ENCODE measurements at places on chromosomes 1 and 21.

DNA sequence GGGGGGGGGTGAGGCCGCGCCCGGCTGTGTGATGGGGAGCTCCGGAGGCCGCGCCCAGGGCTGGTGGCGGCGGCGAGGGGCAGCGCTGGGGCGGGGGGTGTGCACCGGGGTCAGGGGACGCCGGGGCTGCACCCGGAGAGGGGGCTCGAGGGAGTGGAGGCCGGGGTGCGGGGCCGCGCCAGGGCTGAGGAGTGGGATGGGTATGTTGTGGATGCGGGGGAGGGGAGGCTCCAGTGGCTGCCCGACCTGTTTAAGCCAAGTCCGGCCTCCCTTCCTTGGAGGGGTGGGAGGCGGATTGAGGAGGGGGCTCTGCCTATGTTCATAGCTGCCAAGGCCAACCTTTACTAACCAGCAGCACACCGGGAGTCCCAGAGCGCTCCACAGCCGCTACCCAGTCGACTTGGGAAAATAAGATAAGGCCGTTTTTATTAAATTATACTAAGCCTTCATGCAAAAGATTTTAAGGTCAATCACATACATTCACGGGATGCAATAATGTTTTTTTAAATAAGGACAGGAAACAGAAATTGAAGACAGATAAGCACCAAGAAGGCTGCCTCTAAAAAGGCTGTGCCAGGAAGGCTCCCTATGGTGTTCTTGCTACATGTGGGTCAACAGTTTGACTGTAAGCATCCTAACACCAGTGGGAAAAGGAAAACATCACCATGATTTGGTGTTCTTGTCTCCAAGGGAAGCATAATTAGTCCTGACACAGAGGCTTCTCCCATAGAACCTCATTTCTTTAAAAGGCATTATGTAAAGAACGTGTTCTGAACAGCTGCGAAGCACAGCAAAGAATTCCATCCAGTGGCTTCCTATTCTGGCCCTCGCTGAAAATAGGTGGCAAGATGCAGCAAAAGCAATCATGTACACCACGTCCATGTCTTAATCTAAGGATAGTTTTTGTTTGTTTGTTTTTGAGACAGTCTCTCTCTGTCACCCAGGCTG lies 626 bp upstream of the HLCS start:
- no peak for DNase-seq

DNA sequence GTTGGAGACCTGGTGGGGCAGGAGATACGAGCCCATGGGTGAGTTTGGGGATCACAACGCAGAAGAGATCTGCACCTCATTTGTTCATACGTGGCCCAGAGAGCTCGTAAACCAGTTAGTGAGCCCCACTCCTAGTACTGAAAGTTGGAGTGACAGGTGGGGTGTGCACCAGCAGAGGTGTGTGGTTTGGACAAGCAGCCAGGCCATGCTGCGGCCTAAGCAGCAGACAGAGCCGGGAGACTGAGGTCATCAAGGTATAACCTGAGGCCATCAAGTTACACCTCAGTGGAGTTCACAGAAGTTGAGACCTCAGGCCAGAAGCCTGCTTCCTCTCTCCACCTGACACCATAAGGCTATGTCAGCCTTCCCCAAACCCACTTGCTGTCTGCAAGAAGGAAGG lies 27.6 kb downstream of the KCNJ6 start:
- DNase-seq = no peak

DNA sequence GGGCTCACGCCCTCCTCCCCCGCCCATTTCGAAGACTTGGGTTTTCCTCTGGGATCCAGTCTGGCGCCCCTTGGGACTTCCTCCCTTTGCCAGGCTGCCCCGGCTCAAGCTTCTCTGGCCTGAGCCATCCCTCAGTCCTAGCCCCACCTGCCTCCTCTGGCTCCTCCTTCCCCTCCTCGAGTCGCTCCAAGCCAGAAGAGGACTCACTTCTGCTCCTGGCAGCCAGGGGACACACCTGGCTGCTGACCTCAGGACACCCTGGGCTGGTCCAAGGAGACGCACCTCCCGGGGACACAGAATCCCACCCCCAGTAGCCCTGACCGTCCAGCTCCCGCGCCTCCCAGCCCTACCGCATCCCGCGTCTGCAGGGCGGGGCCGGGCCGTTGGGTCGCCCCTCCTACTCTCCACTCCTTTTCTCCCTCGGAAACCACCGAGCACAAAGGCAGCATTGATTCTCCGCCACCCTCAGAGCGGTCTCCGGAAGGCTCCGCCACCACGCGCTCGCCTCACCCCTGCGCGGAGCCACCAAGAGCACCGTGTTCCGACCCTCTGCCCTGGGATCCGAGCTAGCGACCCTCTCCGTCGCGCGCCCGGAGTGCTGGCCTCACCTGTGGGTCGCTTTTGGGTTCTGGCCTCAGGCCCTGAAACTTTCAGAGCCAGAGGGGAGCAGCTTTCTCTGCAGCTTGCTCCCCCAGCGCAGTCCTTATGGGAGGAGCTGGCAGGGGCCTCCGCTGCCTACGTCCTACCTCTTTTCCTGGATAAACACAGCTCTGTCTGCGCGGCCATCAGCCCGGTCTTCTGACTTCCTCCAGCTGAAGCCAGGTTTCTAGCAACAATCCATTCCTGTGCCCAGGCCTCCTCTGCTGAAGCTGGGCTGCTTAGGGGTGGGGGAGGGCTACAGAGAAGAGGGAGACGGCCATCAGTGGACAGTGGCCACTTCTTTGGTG lies at the start of gene C2CD4D:
Gene C2CD4D, minus strand, starts transcription at position 364 of the 947 bp plus-strand sequence. CDS start 831 bp downstream, outside the sequence.
- DNase-seq = peak; percentile 14

- no peak for DNase-seq
These were observed 7.9 kb upstream of the PLA2G2C start for GRCh38 chr1:20194224-20194623.

- DNase-seq = no peak
These were observed 56.1 kb upstream of the SH3GLB1 start for GRCh38 chr1:86648255-86648654.

GRCh38 chr1:247435030-247435758 lies 19.2 kb downstream of the NLRP3 start:
- DNase-seq = no peak

DNA sequence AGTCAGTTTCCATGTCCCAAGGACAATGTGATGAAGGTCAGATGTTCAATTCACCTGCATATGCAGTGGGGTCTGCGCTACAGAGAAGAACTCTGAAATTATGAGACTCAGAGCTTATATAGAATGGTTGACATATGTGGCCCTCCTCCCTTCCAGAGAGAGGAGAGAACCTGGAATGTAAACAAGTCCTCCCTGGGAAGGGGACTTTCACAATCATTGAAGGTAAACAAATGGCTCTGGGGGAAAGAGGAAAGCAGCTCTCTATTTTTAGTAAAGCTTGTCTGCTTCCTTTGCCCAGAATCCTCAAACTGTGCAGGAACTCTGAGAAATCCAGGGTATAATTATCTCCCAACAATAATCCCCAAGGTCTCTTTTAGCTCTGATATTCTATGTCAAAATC lies 9.8 kb downstream of the OVGP1 start:
- DNase-seq = no peak

GRCh38 chr1:183734543-183735036 lies 70.3 kb upstream of the RGL1 start:
- no peak for DNase-seq

GRCh38 chr1:230465691-230466090 lies 39.6 kb upstream of the PGBD5 start:
- no peak for DNase-seq

GRCh38 chr1:3056641-3057040 lies 12.4 kb upstream of the PRDM16 start:
- no peak for DNase-seq

DNA sequence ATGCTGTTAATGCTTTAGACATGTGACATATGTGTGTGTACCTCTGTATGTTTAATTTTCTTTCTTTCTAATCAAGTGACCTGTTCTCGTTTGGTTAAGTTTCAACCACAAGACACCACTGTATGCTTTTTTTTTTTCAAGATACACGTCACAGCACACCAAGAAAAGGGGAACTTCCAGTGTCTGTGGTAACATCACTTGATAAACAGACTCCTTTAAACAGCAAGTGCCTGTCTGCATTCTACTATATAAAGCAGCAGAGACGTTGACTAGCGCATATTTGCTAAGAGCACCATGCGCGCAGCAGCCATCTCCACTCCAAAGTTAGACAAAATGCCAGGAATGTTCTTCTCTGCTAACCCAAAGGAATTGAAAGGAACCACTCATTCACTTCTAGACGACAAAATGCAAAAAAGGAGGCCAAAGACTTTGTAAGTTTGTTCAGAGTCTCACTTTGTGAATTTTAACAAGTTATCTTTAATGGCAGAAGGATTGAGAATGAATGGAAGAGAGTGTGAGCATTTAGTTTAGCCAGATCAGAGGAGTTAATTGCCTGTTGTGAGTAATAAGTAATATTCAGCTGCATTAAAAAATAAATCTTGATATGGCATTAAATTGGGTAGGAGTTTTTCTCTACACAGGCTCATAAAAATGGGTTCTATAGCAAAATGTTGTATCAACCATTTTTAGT lies at the start of gene RGS1:
Gene RGS1, plus strand, starts transcription at position 275 of the 691 bp plus-strand sequence. Its CDS starts 20 bp downstream, at position 295.
- DNase-seq = no peak

GRCh38 chr1:108845446-108845845 lies 11.4 kb downstream of the AKNAD1 start:
- no peak for DNase-seq

- no peak for DNase-seq
These were observed 64.9 kb downstream of the TNR start for GRCh38 chr1:175678471-175678870.

GRCh38 chr1:83029916-83030315 lies 969.0 kb downstream of the TTLL7 start:
- DNase-seq = no peak

GRCh38 chr21:44550807-44551206 lies 498 bp downstream of the KRTAP10-2 start:
- DNase-seq = no peak

- DNase-seq = no peak
These were observed 20.4 kb downstream of the CENPF start for GRCh38 chr1:214623430-214623829.

GRCh38 chr1:20216574-20216973 lies 30.3 kb upstream of the PLA2G2C start:
- no peak for DNase-seq
